ENCODE measurements at places on chromosomes 6 and 20. TPM values are rescaled to one million over a fixed set of nuclear protein-coding genes. Genes with fewer than 3 reads are reported as not detected.
A peak's percentile ranks its signal among the peaks of the same experiment; 100 is the strongest.

The ABHD16B gene
- total RNA-seq, result not detected

The BEND3 gene
- total RNA-seq, result 3.0 TPM

The ADGRF5 gene
- total RNA-seq, result 2.5 TPM

The PRICKLE4 gene
- total RNA-seq, result 2.2 TPM

The BEND6 gene
- 0.16 TPM for total RNA-seq

The WFDC12 gene
- total RNA-seq, result 5.1 TPM

The AKAP12 gene
- 1.8 TPM for total RNA-seq

The NELFCD gene
- 35.8 TPM for total RNA-seq

The TCP11 gene
- not detected for total RNA-seq

The ADA gene
- 21.8 TPM for total RNA-seq

The DOP1A gene
- 16.3 TPM for total RNA-seq

The GRM1 gene
- total RNA-seq, result not detected

DNA sequence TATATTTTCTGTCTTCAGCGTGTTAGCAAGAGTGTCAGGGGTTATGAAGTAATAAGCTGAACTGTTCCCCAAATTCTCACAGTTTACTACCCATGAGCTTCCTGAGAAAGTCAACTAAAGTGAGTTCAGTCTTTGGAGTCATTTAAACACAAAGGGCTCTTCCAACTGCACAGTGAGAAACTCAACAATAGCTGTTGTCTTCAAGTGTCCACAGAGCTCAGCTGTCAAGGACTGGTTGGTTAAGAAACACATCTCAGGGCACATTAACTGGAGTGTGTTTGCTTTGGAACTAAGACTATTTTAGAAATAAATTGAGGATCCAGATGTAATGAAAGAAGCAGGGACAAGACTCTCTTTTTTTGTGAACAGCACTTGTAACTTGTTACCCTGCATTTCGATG, 241.4 kb upstream of the SOX4 start:
- no peak for ATAC-seq

DNA sequence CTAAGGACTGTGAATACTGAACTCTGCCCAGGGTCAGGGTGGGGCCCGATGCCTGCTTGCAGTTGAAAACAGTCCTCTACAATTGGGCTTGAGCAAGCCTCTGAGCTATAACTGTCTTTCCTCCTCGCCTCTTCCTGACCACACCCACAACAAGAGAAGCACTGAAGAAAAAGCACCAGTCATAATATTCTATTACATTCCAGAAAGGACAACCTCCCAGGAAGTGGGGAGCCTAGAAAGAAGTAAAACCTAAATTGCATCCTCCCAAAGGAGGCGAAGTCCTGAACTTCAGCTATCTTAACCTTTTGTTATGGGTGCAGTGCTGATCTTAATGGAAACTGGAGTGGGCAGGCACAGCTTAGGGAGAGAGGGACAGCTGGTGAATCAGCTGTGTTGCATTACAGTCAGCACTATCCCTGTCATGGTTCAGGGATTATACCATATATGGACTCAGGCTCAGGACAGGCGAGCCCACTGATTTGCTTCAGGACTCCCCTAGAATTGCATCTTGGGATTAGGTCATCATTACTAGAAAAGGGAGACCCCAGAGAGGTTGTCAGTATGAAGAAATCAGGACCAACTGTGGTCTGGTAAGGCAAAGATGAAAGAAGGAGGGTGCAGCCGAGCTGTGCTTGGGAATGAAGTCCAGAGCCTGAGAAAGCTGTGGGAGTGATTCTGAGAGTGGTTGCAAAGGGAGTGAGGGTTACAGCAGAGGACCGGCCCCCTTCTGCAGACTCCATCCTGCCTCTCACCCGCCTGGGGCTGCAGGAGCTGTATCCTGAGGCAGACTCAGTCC, 18.3 kb upstream of the TRAM2 start:
- peak; percentile 51 for ATAC-seq

DNA sequence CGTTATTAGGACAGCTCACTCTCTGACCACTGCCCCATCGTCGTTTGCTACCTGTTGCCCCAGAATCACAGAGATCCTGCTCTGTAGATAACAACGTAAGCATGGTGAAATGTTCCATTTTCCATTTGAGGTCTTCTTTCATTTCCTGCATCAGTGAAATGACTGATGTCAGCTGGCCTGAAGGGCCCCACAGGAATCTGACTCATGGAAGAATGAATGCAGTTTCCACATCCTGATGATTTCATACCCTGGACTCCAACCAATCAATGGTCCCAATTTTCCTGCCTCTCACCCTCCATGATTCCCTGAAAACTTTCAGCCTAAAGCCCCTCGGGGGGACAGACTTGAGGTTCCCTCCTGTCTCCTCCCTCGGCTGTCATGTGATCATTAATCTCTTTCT, 394.4 kb upstream of the CDH4 start:
- ATAC-seq, result no peak

GRCh38 chr6:14117158-14118090, at the start of gene CD83:
CD83 (plus strand) TSS chr6:14117772; CDS start chr6:14117812, 40 bp downstream.
- ATAC-seq, result peak; percentile 91

GRCh38 chr6:100103194-100103593, 109.2 kb upstream of the MCHR2 start:
- ATAC-seq, result no peak

GRCh38 chr6:98382246-98382645, 452.1 kb upstream of the POU3F2 start:
- ATAC-seq, result no peak

GRCh38 chr6:34155471-34156300, 9.8 kb upstream of the GRM4 start:
- ATAC-seq, result no peak

- ATAC-seq, result no peak
Measured at GRCh38 chr6:156033598-156033997, 578.0 kb upstream of the NOX3 start.

- ATAC-seq, result peak; percentile 98
Measured at GRCh38 chr6:38057994-38058393, 238.5 kb downstream of the ZFAND3 start.

DNA sequence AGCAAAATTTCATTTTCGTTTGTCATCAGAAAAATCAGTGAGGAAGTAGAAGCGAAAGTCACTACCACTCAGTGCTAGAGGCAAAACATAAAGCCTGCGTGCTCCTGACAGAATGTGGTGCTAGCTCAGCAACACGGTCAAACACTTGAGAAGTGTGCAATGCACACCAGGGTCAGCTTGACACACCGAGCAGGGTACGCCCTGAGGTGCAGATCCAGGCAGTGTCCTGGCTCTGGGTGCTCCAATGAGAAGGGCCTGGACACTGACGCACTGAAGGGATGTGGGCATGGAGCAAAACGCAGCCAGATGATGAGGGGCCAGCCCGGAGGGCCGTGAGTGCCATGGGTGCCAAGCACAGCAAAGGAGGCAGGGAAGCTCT, 5.9 kb downstream of the RNASET2 start:
- peak; percentile 28 for ATAC-seq

DNA sequence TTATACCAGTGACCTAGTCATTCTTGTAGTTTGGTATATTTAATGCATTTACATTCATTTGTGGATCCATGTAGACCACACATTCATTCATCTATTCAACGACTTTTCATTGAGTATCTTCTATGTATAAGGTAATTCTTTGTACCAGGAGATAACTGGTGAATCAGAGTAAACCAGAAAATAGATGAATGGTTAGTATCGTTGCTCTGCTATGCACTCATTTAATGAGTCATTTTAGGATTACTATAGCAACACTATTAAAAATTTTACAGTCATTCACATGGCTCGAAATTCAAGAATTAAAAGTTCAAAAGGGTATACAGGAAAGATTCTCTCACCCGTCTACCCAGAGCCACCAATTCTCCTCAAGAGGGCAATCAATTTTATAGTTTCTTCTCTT, 26.8 kb downstream of the DOK5 start:
- no peak for ATAC-seq

- ATAC-seq, result peak; percentile 71
Measured at GRCh38 chr20:32052090-32052777, at the start of gene HCK. HCK (plus strand) TSS chr20:32052242.

DNA sequence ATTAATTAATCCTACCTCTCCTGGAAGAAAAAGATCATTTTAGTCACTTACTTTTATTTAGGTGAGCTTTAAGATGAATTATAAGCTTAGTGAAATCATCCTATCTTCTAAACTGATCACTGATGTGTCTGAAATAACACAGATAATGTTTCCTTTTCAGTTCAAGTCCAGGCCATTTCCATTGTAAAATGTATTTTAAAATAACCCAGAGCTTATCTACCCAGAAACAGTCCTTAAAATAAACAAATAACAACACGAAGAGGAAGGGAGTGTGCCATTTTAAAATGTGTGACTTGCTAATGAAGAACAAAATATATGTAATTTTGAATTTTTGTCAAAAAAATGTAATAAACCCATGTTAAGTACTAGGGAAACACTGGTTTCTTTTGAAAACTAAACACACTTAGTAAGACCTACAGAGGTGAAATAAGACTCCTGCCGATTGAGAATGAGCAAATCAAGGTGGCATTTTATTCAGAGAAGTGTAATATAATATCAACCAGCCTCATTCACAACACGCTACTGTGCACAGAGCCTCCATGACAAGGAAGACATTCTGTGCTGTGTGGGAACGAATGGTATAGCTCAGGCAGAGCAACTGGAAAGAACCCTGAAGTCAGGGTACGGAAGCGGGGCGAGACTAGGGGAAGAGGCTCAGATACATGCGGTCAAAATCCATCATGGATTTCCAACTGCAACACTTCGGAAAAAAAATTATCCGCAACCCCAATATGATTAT, 7.7 kb downstream of the LRP11 start:
- no peak for ATAC-seq

GRCh38 chr6:136945711-136946121, 23.6 kb downstream of the SLC35D3 start:
- ATAC-seq, result no peak

DNA sequence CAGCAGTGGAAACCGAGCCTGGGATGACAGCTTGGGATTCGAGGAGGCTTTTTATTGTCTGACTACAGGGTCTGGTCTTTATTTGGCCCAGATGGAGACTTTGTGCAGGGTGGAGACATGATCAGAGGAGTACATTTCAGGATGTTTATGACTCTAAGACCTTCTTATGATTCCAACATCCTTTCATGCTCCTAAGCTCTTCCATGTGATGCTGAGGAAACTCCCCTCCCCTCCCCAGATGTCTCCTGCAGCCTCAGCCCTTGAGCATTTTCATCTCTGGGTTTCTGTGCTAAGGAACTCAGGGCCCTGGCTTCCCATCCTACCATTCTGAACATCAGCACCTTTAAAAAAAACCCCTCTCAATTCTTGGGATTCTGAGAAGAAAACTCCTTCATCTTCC, 186.6 kb downstream of the SOX4 start:
- no peak for ATAC-seq

DNA sequence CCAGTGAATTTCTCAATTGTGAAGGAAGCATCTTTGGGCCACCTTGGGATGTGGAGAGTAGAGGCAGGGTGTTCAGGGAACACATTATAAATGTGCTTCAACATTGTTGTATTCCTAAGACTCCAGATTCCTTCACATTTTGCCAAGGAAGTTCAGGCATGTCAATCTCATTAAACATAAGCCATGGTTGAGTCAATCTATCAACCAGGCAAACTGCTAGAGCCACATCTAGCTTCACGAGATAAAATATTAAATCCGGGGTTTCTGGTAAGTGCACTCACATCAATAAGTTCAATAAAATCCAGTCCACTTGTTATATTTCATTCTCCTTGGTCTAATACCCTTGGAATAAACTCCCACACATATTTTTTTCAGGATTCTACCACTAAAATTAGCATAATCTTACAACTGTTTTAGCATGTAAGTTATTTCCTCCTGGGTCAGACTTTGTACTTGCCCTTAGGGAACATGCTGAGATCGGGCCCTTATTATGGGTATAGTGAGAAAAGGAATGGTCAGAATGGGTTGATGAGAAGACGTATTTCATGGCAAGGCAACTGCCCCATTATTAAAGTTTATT, 93.6 kb downstream of the ADTRP start:
- no peak for ATAC-seq

- no peak for ATAC-seq
Measured at GRCh38 chr20:56565511-56565910, 32.5 kb downstream of the FAM209B start.

DNA sequence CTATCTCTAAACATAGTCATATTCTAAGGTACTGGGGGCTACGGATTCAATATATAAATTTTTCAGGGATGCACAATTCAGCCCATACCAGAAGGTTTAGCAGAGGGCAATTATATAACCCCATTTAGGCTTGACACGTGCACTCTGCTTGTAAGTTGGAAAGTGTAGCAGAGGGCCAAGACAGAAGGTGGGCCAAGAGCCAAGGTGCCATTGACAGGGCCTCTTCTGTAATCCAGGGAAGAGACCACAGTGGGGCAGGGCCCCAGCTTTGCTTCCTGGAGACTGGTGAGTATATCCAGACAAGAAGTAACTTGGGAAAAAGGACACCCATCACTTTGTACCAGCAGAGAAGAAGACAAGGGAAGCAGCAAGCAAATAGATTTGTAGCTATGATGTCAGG, 672.4 kb upstream of the MARCKS start:
- ATAC-seq, result no peak

- ATAC-seq, result peak; percentile 43
Measured at GRCh38 chr6:32212076-32212760, 11.6 kb downstream of the NOTCH4 start.

GRCh38 chr6:1970151-1970561, 275.2 kb downstream of the GMDS start:
- ATAC-seq, result no peak

DNA sequence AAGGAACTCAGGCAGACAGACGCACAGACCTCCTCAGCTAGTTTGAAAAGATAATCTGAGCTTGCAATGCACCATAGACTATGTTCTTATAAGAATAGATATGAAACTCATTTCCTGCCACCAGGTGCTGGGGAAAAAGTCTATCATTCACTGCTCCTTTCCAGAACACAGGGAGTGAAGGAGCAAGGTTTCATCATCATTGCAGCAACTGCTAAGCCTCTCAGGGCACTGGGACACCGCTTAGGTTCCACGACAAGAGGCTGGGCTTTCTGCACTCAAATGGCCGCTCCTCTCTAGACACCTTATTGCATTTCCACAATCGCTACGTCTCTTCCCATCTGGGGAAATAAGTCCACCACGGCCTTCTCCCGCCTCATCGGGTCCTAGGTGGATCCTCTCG, 418.5 kb upstream of the JARID2 start:
- ATAC-seq, result no peak

DNA sequence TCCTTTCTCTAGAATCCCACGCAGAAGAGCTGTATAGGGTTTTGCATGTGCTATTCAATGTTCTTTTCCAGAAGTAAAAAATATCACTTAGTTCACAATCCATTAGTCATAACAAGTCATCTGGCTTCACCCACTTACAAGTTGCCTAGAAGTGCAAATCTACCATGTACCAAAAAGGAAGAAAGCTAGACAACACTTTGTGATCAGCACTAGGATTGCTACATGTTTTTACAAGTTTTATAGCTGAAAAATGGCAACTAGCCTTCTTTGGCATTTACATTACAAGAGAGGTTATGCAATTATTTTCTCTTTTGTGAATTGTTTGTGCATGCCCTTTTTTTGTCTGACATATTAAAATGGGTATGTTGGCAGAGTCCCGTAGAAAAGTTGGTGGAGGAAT, 85.6 kb upstream of the PTPRK start:
- peak; percentile 92 for ATAC-seq

- no peak for ATAC-seq
Measured at GRCh38 chr20:35436177-35436573, 1.9 kb downstream of the GDF5 start.

GRCh38 chr20:57680934-57681914, 28.6 kb downstream of the PMEPA1 start:
- ATAC-seq, result no peak

Measured in esophagus mucosa (tissue), 1 donor.